Right atrium auricular region (tissue), 2 donors: ENCODE measurements at places on chromosomes 5 and 9. TPM values are rescaled to one million over a fixed set of nuclear protein-coding genes. Genes with fewer than 3 reads are reported as not detected.

PCDHGB2 gene
- total RNA-seq, result 5.2 TPM

FYB1 gene
- total RNA-seq, result 8.4 TPM

DNA sequence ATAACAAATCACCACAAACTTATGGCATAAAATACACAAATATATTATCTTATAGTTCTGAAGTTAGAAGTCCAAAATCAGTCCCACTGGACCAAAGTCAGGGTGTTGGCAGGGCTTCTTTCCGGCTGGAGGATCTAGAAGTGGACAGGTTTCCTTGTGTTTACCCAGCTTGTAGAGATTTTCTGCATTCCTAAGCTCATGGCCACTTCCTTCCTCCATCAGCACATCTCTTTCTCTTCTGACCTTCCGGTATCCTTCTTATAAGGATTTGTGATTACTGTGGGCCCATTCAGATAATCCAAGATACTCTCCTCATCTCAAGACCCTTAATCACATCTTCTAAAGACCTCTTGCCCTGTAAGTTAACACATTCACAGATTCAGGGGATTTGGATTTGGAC is 97.6 kb downstream of the RAB3C start:
- DNase-seq, result no peak
- no peaks in the 10 kb centered on the region for H3K27me3 ChIP-seq
- H3K4me1 ChIP-seq, result no peaks in the 10 kb centered on the region
- H3K4me3 ChIP-seq, result no peak overlapping the region
- H3K27ac ChIP-seq, result no peak overlapping the region

DNA sequence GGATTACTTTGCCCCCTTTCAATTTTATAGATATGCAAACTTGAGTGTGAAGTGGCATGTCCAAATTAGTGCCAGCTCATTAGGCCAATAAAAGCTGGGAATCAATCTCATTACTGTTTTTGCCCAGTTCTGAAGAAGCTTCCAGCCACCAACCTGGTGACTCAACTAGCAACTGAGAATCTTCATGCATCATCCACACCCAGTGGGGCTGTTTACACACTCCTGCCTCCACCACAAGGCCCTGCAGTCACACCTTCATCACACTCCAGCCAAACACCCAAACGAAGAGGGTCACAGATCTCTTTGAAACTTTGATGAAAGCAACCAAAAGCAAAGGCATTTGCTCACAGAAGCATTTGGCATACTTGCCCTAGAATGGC is 41.3 kb upstream of the S1PR3 start:
- H3K4me3 ChIP-seq, result no peak overlapping the region
- H3K4me1 ChIP-seq, result no peaks in the 10 kb centered on the region
- peak overlapping the region; percentile 36 for H3K27ac ChIP-seq
- no peak for DNase-seq

DOCK2 gene
- total RNA-seq, result 5.4 TPM

GRCh38 chr9:93071464-93071863 is 13.0 kb downstream of the SUSD3 start:
- no peaks in the 10 kb centered on the region for H3K36me3 ChIP-seq
- H3K4me3 ChIP-seq, result no peak overlapping the region
- no peaks in the 10 kb centered on the region for H3K27me3 ChIP-seq
- no peak for DNase-seq

DNA sequence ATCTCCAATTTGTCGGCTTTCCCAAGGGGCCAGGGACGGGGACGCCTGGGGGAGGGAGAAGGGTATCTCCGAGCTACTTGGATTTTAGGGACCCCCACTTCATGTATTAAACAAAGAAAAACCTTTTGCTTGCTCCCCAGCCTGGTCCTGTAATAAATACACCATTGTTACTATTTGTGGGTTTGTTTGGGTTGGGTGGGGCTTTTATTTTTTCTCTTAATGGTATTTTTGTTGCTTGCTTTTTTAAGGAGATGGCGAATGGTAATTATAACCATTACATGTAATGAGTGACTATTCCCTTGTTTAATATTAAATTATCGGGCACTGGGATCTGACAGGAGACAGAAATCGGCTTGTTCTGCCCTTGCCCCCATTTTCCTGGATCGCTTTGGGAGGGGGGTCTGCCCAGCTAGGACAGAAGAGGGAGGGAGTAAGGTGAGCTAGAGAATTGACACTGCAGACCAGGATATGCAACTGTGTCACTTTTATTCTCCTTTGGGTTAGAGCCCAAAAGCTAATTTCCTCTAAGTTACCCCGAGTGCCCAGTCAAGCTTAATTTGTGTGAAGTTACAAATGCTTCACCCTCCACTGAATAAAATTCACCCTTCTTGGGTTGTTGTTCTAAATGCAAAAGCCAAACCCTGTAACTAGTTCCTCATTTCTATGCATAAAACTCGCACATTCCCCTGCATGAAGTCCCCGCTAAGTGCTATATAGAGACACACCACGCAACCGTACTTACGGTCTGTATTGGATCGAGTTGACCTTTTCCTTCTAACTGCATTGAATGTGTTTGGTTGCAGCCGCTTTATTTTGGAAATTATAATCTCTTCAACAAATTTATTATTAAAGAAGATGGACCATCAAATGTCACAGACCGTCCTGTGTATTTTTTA is 1.6 kb upstream of the ZNF608 start:
- H3K27ac ChIP-seq, result peak overlapping the region; percentile 94
- peaks cover 14% of the 10 kb centered on the region for H3K4me1 ChIP-seq
- peak overlapping the region; percentile 79 for H3K4me3 ChIP-seq
- H3K36me3 ChIP-seq, result no peaks in the 10 kb centered on the region

- H3K36me3 ChIP-seq, result no peaks in the 10 kb centered on the region
- DNase-seq, result no peak
- no peaks in the 10 kb centered on the region for H3K4me1 ChIP-seq
- H3K27me3 ChIP-seq, result no peaks in the 10 kb centered on the region
- H3K4me3 ChIP-seq, result no peak overlapping the region
Observed at GRCh38 chr5:39638813-39639212, 214.0 kb upstream of the DAB2 start.
